Bronchial epithelial cell (primary cell): ENCODE measurements at places on chromosomes 3 and 15.

DNA sequence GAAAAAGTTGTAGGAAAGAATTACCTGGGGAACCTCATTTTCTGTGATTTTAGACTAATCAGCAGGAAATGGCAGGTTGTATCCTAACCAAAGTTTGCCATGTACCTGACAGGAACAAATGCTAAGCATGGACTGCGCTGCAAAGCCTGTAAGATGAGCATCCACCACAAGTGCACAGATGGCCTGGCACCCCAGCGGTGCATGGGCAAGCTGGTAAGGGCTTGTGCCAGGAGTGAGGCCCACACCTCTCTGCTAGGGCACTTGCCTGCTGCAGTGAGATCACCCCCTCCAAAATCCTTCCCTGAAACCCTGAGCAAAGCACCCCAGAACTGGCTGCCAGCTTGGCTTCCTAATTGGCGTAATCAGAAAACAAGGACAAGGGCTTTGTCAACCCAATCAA, 102.6 kb downstream of the STAC start:
- DNase-seq: no peak

GRCh38 chr15:70281811-70282307, 184.1 kb upstream of the TLE3 start:
- DNase-seq: peak; percentile 52

DNA sequence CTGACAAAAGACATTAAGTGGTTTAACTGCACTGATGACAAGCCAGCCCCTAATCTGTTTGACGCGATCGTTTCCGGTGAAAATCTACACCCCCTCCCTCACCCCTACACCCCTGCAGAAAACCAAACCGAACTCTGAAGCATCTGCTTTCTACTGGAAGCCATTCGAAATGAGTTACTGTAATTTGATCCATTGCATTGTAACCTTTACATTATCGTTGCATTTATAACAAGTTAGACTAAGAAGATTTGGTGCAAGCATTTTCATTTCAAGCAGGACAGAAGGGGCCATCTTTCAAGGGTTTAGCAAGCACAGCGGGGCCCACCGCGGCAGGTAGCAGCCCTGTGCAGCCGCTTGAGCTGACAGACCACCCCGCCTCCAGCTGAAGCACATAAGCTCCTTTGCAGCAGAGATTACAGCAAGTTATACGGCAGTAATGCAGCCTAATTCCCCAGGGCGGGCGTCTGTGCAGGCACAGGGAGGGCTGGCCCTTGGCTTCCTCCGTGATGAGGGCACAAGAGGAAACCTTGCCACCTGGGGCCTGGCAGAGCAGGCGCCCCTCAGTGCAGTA, 79.3 kb downstream of the CHSY1 start:
- no peak for DNase-seq

DNA sequence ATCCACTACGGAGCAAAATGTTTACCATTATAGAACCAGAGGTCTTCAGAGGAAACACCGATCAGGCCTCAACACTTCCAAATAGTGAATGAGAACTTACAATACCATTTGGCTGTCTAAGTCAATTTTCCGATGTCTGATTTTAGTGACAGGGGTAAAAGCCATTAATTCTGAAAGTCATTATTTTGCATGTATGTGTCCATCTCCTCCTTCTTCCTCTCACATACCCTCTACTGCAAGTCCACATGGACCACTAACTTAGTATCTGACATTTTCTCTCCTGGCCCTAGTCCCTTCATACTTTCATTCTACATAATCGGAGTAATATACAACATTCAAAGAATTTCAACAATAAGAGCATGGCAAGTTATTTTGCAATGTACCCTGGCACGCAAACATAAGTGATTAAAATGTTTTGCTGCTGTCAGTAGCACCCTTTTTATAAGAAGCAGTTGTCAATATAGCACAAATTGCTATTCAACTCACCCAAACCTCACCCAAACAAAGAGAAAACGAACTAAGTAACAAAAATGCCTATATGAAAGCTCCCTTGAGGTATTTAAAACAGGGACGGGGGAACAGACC, 1.9 kb downstream of the TOP2B start:
- no peak for DNase-seq

- DNase-seq: no peak
Observed at GRCh38 chr3:170470063-170471016, 51.7 kb downstream of the CLDN11 start.

GRCh38 chr3:176661432-176661964, 535.8 kb downstream of the TBL1XR1 start:
- no peak for DNase-seq

DNA sequence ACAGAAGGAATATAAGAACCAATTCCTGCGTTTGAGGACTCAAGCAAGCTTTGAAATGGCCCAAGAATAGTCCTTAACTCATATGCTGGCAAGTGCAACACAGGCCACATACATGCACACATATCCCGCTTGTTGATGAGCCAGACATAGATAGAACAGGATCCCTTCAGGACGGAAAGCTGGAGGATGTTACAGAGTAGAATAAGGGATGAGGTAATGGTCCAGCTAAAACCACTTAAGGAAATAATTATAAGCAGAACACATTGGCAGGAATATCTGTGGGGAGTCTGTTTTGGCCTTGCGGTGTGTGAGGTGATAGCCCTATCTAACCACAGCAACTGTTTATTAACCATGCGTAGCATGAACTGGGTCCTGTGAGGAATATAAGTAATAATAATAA, 25.0 kb downstream of the SCG3 start:
- no peak for DNase-seq

- DNase-seq: peak; percentile 21
Observed at GRCh38 chr3:115512565-115513415, 110.5 kb upstream of the GAP43 start.

DNA sequence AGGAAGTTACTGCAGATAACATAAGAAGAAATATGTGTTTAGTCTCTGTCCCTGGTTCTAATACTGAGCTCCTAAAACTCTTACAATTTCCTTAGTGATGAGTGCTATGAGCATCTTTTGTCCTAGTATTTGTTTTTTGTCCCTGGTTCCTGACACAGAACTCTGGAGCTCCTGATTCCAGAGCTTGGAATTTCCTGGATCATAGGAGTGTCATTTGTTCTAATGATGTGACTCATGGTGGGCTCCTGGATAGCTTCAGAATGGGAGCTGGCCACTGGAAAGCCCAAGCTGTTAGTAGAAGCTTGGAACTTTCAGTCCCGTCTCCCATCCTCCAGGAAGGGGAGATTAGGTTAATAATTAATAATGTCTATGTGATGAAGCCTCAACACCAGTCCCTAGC, 98.2 kb downstream of the CNTN6 start:
- no peak for DNase-seq
